ENCODE measurements at places on chromosomes 5 and 9.

DNA sequence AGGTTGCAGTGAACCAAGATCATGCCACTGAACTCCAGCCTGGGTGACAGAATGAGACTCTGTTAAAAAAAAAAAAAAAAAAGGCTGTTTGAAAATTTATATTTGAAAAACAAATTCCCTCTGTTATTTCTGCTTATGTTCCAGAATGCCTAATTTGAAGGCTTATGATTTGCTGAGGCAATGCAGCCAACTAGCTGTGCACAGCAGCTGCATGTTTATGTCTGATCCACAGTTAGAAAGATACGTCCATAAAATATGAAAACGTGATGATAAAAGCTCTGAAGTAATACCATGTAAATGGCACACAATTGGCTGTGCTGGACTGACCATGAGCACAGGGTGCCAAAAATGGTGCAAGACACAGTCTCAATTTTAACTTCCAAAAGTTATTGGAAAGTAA is 453.2 kb downstream of the TUSC1 start:
- DNase-seq, result no peak

GRCh38 chr9:2291980-2292704 is 277.0 kb downstream of the SMARCA2 start:
- peak; percentile 5 for DNase-seq

DNA sequence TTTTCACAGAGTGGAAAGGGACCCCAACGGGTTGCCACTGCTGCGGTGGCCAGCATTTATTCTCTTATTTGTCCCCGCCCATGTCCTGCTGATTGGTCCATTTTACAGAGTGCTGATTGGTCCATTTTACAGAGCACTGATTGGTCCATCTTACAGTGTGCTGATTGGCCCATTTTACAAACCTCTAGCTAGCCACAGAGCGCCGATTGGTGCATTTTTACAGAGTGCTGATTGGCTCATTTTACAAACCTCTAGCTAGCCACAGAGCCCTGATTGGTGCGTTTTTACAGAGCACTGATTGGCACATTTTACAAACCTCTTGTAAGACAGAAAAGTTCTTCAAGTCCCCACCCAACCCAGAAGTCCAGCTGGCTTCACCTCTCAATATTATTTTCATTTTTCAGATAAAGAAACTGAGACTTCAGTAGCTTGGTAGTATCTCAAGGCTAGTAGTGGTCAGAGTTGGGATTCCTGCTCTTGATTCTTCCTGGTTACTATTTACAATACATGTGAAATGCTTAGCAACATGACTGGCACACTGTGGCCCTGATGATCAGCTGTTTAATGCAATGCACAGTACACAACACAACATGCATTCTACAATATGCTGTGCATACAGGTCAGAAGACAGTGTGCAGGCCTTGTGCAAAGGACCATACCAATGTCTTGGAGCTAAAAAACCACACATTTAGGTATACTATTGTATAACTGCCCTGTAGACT is 63.6 kb upstream of the BOD1 start:
- DNase-seq, result no peak

GRCh38 chr5:112694853-112695709 is 42.6 kb upstream of the APC start:
- no peak for DNase-seq

DNA sequence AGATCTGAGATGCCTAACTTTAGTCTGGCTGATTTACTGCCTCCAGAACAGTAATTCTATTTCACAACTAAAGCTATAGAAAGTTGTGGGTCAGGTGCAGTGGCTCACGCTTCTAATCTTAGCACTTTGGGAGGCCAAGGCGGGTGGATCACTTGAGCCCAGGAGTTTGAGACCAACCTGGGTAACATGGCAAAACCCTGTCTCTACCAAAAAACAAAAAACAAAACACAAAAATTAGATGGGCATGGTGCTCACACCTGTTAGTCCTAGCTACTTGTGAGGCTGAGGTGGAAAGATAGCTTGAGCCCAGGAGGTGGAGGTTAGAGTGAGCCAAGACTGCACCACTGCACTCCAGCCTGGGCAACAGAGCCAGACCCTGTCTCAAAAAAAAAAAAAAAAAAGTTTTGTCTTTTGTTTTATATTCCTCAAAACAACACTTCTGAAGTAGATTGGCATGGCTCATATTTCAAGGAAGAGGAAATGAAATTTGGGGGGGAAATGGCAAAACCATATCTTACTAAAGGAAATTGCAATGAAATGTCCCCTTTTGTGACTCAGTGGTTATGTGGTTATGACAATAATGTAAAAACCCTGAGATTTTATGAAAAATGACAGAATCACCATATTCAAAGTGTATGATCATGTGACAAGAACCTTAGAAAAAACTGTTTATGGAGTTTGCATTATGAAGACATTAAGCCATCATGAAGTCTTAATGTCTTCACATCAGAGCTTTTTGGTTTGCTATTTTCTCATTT is 16.2 kb downstream of the FNBP1 start:
- DNase-seq, result no peak

DNA sequence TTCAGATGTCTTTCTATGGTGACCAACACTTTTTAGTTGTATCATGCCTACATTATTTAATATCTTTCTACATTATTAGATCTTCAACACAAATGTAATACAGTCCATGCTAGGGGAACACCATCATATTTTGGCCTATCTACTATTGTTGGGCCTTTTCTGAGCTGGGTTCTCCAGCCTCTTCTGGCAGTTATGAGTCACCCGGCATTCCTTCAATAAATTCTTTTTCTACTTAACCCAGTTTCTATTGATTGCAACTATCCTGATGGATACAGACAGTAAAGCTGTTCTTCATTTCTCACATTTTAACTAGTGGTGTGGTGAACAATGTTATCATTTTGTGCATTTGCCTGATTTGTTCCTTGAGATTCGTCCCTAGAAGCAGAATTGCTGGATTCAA is 529.3 kb downstream of the BNC2 start:
- no peak for DNase-seq

DNA sequence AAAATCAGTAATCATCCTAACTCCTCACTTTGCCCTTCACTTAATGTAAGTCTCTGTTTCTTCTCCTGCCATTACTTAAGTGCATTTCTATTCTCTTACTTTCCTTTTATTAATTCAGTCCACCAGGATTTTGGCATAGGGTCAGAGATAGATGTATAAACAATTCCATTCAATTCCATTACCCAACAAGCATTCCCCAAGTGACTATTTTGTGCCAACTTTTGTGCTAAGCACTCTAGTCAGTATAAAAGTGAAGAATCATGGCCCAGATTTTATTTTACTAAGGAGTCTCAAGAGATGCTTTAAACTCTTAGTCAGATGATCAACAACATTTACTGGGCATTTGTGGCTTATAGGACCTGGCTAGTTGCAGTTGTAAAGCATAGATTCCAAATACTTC is 159.3 kb downstream of the DMAC1 start:
- DNase-seq, result no peak

Measured in NCI-H1436 (cell line).